ENCODE measurements at places on chromosomes 2 and 18.

- DNase-seq: no peak
Measured at GRCh38 chr2:18154812-18155211, 276.3 kb downstream of the KCNS3 start.

GRCh38 chr2:239295377-239296019, 105.3 kb downstream of the HDAC4 start:
- DNase-seq: no peak

- DNase-seq: no peak
Measured at GRCh38 chr18:25235401-25236042, 116.4 kb downstream of the ZNF521 start.

- no peak for DNase-seq
Measured at GRCh38 chr2:100742277-100743254, 77.4 kb upstream of the NPAS2 start.

DNA sequence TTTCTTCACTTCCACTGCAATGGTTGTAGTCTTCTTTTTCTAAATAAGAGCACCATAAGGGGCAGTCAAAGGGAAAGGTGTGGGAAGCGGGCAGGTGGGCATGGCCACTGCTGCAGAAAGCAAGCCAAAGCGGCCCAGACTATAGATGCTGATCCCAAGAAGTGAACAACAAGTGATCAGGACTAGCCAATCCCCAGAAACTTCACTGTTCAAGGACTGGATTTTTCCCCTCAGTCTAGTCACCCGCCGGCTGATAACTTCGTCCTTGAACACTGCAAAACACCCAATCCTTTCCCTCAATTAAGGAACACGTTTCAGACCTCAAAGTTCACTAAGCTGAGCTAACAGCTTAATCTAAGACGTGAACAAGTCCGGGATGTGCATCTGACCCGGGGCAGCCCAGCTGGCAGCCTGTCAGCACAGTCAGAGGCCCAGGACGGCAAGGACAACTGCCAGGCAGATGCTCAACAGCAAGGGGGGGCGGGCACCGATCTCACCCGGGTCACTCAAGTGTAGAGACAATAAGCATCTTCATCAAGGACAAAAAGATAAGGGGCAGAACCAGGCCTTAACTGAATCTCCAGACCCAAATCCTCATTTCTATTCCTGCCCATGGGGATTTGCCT, 59.8 kb downstream of the HDLBP start:
- no peak for DNase-seq

GRCh38 chr2:150561076-150561475, 73.6 kb upstream of the RND3 start:
- DNase-seq: no peak

DNA sequence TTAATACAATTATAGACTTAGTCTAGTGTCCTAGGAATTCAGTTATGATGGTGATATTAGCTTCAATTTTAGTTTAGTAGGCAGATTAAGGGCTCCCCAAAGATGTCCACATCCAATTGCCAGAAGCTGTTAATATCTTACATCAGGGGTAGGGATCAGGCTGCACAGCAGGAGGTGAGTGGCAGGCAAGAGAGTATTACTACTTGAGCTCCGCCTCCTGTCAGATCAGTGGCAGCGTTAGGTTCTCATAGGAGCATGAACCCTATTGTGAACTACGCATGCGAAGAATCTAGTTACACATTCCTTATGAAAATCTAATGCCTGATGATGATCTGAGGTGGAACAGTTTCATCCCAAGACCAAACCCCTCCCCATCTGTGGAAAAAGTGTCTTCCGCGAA, 54.9 kb downstream of the NYAP2 start:
- DNase-seq: no peak
